Uterus (tissue), 4 donors: ENCODE measurements at places on chromosomes 3 and 15. TPM values are rescaled to one million over a fixed set of nuclear protein-coding genes. Genes with fewer than 3 reads are reported as not detected.

Gene AHSG
- total RNA-seq: not detected

Gene PRR23E
- not detected for total RNA-seq

GRCh38 chr3:41532976-41533375 lies 333.7 kb downstream of the CTNNB1 start:
- H3K27ac ChIP-seq: no peak overlapping the region
- no peaks in the 10 kb centered on the region for H3K36me3 ChIP-seq
- no peak overlapping the region for H3K4me3 ChIP-seq
- DNase-seq: no peak

DNA sequence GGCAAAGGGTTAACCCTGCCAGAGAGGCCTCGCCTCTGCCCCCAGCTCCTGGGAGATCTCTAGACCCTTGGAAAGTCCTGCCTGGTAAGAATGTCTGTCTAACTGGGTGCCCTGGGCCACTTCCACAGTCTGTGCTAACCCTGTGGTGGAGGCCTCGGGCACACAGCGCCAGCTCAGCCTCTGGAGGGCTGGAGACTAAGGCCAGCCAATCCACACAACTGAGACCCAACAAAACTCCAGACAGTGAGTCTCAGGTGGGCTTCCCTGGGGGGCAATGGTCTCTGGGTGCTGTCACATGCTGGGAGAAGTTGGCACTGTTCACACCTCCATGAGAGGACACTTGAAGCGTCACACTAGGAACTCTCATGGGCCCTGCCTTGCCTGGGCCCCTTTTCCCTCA lies 19.5 kb downstream of the ZXDC start:
- H3K36me3 ChIP-seq: no peaks in the 10 kb centered on the region
- H3K27ac ChIP-seq: no peak overlapping the region
- no peaks in the 10 kb centered on the region for H3K4me1 ChIP-seq
- peak; percentile 3 for DNase-seq
- no peaks in the 10 kb centered on the region for H3K27me3 ChIP-seq
- H3K4me3 ChIP-seq: no peak overlapping the region

Gene MST1R
- 0.26 TPM for total RNA-seq

DNA sequence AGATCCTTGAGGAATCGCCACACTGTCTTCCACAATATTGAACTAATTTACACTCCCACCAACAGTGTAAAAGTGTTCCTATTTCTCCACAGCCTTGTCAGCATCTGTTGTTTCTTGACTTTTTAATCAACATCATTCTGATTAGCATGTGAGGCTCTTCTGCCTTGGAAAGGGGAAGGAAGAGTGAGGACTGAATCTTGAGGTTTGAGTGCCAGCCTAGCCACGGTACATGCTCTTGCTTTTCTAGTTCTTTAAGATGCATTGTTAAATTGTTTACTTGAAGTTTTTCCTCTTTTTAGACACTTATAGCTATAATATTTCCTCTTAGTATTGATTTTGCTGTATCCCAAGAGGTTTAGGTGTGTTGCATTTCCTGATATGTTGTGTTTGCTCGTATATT lies 596.1 kb downstream of the OTOL1 start:
- H3K27me3 ChIP-seq: no peaks in the 10 kb centered on the region
- no peaks in the 10 kb centered on the region for H3K36me3 ChIP-seq
- DNase-seq: no peak
- H3K4me1 ChIP-seq: no peaks in the 10 kb centered on the region

DNA sequence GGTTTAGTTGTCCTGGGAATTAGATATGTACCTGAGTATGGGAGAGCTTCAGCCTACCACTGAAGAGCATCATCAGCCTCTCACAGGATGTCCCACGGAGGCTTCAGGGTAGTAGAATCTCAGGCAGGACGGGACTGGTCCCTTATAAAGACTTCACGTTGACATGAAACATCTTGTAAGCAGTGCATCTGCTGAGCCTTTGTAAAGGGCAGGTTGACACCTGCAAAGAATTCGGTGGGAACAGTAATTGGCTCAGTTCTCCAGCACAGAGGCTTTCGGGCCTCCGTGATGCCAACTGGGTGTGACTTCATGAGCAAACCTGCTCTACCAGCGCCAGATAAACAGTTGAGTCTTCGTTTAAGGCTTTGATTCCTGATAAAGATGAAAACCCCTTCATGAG lies 26.9 kb upstream of the AVEN start:
- H3K4me3 ChIP-seq: no peak overlapping the region
- no peaks in the 10 kb centered on the region for H3K4me1 ChIP-seq
- no peaks in the 10 kb centered on the region for H3K36me3 ChIP-seq
- DNase-seq: no peak

Gene NT5DC2
- total RNA-seq: 67.6 TPM

GRCh38 chr3:129985113-129985512 lies 10.6 kb downstream of the TRH start:
- H3K4me1 ChIP-seq: no peaks in the 10 kb centered on the region
- H3K27ac ChIP-seq: no peak overlapping the region
- H3K4me3 ChIP-seq: no peak overlapping the region

DNA sequence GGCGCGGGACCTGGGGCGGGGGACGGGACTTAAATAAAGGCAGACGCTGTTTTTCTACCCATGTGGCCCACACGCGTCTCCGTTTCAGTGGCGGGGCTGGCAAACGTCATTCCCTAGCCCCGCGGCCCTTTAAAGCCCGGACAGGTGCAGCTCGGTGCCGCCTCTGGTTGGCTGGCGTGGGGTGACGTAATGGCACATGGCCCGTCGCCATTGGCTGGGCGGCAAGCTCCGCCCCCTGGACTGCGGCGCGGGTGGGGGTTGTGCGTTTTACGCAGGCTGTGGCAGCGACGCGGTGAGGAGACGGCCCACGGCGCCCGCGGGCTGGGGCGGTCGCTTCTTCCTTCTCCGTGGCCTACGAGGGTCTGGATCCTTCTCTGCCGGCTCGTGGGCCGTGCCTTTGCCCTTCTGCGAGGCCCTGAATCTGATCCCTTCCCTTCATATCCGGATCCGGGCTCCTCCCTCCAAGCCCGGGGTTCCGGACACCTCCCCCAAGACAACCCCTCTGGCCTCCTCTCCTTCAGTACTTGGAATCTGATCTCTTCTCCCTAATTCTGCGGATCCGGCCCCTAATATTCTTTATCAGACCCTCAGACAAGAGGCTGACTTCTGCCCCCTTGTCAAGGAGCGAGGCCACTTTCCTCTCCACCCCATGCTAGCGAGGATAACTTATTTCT lies at the start of gene CRELD1:
Gene CRELD1, plus strand, starts transcription at position 274 of the 674 bp plus-strand sequence. CDS start 605 bp downstream, outside the sequence.
- H3K4me1 ChIP-seq: peaks cover 5% of the 10 kb centered on the region
- peak; percentile 95 for DNase-seq
- H3K27ac ChIP-seq: peak within 1 kb of the TSS; percentile 92
- H3K36me3 ChIP-seq: no peaks in the 10 kb centered on the region
- peak within 1 kb of the TSS; percentile 59 for H3K4me3 ChIP-seq

- H3K27ac ChIP-seq: no peak overlapping the region
- H3K27me3 ChIP-seq: no peaks in the 10 kb centered on the region
- no peak overlapping the region for H3K4me3 ChIP-seq
- no peak for DNase-seq
- H3K4me1 ChIP-seq: no peaks in the 10 kb centered on the region
- no peaks in the 10 kb centered on the region for H3K36me3 ChIP-seq
These were observed 405.8 kb downstream of the IGSF11 start for GRCh38 chr3:118628704-118629341.

DNA sequence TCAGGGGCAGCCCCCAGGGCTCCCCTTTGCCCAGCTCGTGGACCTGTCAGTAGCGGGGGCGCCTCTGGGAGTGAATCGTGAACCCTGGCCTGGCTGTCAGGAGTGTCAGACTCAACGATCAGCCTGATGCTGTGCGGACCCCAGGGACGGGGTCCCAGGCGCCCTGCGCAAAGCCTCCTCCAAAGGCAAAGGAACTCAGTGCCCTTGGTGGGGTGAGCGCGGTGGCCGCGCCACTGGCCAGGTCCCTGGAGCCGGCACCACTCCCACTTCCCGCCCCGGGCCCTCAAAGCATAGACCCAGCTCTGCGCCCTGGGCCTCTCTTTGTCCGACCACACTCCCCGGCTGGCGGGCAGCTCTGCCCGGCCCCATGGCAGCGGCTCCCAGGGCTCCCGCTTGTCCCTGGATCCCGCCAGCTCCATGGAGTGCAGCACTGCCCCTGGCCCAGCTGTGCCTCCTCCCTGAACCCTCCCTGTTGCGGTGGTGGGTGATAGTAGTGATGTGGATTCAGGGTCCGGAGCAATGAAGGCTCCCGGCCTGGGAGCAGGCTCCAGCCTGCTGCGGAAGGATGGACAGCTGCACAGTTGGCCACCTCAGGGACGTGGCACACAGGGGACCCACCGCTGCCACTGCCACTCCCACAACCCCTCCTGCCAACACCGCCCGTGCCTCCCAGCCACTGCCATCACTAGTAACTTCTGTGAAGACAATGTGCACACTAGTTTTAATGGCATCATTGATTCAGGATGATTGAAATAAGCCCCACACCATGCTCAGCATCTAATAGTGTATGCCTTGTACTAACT lies 263.8 kb downstream of the ZBBX start:
- H3K4me3 ChIP-seq: no peak overlapping the region
- H3K27ac ChIP-seq: no peak overlapping the region
- no peaks in the 10 kb centered on the region for H3K27me3 ChIP-seq
- no peaks in the 10 kb centered on the region for H3K4me1 ChIP-seq

GRCh38 chr3:64856106-64856505 lies 168.3 kb upstream of the ADAMTS9 start:
- H3K4me3 ChIP-seq: no peak overlapping the region
- no peaks in the 10 kb centered on the region for H3K27me3 ChIP-seq
- DNase-seq: no peak
- H3K4me1 ChIP-seq: no peaks in the 10 kb centered on the region

GRCh38 chr3:37030588-37030987 lies 37.3 kb downstream of the MLH1 start:
- H3K27ac ChIP-seq: peak overlapping the region; percentile 73
- H3K4me3 ChIP-seq: no peak overlapping the region
- no peaks in the 10 kb centered on the region for H3K36me3 ChIP-seq
- no peak for DNase-seq
- no peaks in the 10 kb centered on the region for H3K4me1 ChIP-seq

Gene TRH
- not detected for total RNA-seq
